ENCODE measurements at places on chromosomes 16 and 17.

DNA sequence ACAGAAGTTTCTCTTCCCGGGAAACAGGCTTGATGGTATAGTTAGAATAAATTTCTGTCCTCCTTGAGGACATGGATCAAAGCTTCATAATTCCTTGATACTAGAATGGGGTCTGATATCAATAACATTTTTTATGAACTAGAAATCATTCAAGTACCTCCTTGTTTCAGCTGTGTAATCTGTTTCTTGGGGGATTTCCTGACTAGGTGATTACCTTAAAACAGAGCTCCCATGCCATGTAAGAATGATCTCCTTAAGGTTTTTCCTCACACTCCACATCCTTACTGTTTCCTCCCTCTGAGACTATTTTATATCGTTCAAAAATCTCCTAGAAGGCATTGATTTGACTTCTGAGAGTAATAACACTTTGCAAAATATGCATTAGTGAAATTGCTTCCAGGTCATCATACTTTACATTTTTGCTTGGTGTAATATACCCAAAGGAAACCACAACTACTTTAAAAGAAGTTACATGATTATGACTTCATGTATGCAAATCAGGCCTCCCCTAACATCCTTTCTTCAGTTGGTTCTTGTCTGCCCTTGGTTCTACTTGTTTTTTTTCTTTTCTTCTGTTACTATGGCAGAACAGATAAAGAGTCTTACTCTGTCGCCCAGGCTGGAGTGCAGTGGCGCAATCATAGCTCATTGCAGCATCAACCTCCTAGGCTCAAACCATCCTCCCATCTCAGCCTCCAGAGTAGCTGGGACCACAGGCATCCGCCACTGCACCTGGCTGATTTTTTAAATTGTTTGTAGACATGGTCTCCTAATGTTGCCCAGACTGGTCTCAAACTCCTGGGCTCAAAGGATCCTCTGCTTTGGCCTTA is 388.8 kb downstream of the ZFHX3 start:
- DNase-seq, result no peak

- no peak for DNase-seq
Observed at GRCh38 chr16:57999971-58000705, at the start of gene ZNF319. Gene ZNF319, minus strand, starts transcription at chr16:58000672. Its CDS starts 2,407 bp downstream, at chr16:57998265.

GRCh38 chr17:42804918-42805367 is 6.3 kb downstream of the CNTD1 start:
- DNase-seq, result no peak

DNA sequence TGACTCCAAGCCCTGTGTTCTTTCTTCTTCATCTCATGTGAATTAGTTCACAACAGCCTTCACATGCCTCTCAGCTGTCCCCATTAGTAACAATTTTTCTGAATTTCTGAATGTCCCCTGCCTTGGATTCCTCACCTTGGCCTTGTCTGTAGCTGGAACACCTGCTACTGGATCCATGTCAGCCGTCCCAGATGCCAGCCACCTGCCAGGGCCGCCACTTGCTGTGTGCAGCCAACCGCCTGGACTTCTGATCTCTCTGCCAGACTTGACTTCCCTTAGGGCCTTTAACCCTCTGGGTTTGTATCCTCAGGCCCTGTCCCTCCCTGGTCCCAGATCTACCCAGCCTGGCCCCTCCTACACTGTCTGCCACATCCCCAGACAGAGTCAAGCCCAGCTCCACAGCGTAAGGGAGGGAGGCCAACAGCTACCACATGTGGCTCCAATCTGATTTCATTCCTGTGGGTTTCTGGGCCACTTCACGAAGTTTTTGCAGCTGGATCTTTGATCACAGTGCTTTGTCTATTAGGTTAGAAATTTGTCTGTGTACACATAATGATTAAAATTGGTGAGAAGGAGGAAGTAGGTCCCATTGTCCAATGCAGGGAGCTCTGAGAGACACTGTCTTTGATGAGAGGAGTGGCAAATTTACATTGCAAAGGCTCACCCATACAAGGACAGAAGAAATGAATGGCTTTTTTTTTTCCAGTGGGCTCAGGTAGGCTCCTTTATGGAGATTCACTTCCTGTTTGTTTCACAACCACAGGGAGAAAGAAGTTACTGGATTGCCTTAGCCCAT is 15.3 kb downstream of the MPP2 start:
- no peak for DNase-seq

- no peak for DNase-seq
Observed at GRCh38 chr17:64001763-64002529, 3.8 kb downstream of the PRR29 start.

GRCh38 chr16:87498324-87499188 is 5.7 kb upstream of the ZCCHC14 start:
- no peak for DNase-seq

- no peak for DNase-seq
Observed at GRCh38 chr16:4486126-4486893, 10.1 kb downstream of the HMOX2 start.

DNA sequence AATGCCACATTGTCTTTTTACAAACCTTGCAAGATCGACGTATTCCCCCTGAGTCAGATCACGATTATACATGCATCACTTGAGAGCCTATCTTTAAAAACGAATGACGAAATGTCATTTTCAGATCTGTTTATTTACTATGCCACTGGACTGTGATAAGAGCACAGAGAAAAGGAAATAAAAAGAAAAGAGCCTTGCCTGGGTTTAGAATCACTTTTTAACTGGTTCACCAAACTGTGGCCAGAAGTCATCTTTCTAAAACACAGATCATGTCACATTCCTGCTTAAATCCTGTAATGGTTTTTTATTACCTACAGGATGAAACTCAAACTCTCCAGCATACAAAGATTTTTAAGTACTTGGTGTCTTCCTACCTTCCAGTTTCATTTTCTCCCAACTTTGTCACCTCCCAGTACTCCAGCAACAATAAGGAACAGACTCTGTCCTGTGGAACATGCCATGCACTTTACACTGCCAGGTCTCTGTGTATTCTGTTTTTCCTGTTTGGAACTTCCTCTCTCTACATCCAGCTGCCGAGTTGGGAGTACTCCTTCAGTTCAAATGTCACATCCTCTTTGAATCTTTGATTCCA is 91.5 kb downstream of the SNX11 start:
- no peak for DNase-seq

GRCh38 chr17:30933966-30934365 is 12.2 kb downstream of the ADAP2 start:
- no peak for DNase-seq

DNA sequence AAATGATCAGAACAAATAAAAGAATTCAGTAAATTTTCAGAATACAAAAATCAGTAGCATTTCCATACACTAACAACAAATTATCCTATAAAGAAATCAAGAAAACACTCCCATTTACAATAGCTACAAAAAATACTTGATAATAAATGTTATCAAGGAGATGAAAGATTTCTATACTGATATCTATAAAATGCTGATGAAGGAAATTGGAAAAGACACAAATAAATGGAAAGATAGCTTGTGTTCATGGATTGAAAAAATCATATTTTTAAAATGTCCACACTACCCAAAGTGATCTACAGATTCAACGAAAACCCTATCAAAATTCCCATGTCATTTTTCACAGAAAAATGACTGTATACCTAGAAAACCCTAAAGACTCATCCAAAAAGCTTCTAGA is 18.1 kb downstream of the SLFN12 start:
- DNase-seq, result no peak

DNA sequence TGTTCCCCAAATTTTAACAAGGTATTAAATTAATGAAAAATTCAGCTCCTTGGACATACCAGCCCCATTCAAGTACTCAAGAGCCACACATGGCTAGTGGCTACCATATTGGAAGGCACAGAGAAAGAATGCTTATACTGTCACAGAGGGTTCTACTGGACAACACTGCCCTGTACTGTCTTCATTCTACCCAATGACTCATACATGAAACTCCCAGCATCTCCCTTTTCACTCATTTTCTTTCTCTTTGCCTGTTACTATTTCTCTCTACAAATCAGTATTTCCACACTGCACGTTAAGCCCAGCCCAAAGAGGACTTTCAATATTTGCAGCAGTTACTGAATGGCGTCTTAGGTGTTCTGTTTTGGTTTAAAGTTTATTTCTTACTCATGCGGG is 72.1 kb upstream of the RCVRN start:
- DNase-seq, result no peak

DNA sequence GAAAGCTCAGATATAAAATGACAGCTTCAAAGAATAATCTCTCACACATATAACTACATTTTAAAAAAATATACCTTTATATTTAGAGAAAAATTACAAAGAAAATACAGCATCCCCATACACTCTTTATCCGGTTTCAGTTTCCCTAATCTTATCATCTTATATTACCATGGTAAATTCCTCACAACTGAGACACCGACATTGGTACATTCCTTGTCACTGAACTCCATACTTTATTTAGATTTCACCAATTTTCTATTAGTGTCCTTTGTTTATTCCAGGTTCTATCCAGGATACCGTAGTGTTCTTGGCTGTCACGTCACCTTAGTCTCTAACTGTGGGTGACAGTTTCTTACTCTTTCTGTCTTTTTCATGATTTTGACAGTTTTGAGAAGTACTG is 22.0 kb upstream of the ABCA10 start:
- no peak for DNase-seq

GRCh38 chr17:77140878-77141767 is at the start of gene SEC14L1:
Gene SEC14L1, plus strand, starts transcription at chr17:77140969. Its CDS starts 2,628 bp downstream, at chr17:77143597.
- DNase-seq, result no peak

DNA sequence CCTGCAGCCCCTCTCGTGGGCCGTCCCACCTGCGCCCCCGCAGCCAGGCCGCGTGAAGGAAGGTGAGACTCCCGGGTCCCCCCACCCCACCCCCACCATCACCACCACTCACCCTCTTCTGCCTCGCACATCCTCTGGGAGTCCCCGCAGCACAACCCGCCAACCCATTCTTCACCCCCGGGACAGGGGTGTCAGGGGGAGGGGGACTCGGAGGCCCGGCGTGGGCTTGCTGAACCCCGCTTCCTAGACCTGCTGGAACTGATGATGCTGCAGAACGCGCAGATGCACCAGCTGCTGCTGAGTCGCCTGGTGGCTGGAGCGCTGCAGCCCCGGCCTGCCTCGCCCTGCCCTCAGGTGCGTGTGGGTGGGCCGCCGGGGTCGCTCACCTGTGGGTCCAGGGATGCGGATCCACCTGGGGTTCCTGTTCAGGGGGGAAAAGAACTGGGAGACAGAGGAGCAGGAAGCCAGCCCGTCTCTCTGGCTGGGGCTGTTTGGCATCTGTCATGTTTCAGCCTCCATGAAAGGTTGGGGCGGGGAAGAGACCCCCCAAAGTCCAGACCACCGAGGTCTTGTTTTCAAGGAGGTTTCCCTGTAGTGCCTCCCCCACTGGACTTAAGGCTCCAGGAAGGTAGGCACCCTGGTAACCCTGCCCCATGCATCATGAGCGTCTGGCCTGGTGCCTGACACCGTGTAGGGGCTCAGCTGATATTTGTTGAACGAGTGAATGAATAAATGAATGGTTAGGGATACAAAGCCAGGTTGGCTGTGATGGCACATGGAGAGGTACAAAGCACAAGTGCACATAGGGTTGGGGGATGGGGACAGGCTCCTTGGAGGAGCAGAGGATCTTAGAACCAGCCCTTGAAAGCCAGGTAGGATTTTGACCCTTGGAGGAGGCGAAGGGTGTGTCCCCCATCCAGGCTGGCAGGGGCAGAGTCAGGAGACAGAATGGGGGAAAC is 849 bp downstream of the PRR29 start:
- no peak for DNase-seq

DNA sequence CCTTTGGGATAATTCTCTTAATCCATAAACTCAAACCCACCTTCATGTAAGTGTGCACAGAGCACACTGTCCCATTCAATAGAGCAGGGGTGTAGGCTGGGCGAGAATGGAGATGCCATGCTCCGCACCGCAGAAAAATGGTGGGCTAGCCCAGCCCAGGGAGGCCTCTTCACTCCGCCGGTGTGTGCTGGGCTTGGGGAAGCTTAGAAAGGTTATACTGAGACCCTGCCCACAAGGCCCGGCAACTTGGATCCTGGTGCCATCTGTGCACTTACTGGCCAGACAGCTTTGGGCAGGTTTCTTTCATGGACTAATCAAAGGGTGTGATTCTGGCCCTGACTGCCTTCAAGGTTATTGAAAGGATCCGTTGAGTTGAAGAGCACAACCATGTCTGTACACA is 3.7 kb upstream of the STAT5A start:
- DNase-seq, result no peak

DNA sequence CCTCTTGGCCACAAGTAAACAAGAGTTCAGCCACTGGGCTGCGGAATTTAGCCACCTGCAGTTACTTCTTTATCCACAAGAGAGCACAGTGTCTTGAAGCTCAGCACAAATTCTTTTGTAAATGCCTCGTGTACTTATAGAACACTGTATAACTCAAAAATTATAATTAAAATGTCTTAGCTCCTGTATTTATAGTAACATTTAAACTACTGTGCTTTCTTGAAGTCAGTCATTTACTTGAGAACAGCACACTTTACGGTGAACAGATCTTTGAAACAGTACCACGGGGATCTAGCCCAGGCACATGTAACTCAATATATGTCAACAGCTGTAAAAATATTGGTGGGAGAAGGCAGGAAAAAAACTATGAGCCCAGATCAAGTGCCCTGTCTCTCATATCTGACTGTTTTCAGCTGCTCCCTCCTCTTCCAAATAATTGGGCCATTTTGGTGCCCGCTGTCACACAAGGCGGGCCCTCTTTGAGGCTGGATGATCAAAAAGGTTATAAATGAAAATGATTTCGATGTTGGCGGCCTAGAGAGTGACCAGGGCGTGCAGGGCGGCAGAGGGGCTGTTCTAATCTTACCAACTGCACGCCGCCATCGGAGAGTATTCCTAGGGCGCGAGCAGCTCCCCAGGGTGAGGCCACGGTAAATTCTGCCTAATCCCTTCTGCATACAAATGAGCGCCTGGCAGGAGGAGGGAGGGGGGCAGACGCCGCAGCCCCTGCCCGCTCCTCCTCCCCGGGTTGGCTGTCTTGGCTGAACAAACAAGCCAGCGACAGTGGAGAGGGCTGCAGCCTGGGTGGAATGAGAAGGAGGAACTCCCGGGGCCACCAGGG is 183.2 kb downstream of the C16orf78 start:
- DNase-seq, result no peak

DNA sequence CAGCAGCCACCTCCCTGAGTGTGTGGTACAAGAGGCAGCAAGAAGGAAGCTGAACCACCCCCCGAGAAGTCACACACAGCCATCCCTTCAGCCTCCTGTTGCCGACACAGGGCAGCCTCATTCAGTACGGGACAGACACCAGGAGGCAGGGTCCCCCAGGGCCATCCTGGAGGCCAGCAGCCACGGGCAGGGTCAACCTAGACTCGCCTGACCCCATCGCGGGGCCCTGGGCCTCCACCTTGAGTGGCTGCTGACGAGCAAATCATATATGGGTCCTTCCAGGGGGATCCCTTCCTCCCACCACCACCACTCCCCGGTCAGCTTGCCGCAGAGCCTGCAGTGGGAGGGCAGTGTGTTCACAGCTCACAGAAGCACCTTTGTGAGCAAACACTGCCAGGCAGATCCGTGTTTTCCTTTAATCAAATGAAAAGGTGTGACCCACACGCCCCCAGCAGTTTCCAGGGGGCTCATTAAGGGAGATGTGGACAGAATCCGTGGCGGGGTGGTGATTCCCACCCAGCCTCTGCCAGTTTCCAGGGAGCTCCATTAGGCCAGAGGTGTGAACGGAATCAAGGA is 5.6 kb upstream of the ACSF3 start:
- no peak for DNase-seq
